Stimulated activated CD4-positive, alpha-beta T cell treated with anti-CD3 and anti-CD28 coated beads, TNF-alpha, amount 100 ng/mL, for 1 hour (primary cell): ENCODE measurements at places on chromosomes 7 and 10.

GRCh38 chr7:39353615-39354376, 212.4 kb upstream of the YAE1 start:
- no peak for DNase-seq

DNA sequence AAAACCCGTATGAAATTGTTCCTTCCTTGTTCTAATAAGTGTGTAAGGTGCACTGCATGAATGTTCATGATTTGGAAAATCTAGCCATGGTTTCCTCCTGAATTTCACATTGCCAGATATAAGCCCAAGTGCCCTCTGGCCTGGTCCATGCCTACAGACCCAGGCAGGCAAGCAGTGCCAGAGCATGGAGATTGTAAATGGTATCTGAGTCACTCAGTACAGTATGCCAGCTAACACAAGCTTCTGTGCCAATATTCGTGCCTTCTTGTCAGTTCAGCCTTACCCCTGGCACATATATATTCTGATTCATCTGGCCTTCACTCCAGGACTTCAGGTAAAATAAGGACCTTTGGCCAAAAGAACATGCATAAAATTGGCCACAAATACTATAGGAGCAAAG, 38.4 kb upstream of the PDE1C start:
- DNase-seq = no peak

GRCh38 chr7:110941385-110941784, 149.5 kb upstream of the LRRN3 start:
- DNase-seq = no peak

GRCh38 chr10:104321226-104321625, 17.0 kb downstream of the ITPRIP start:
- no peak for DNase-seq

- no peak for DNase-seq
Observed at GRCh38 chr10:46539596-46540411, 16.7 kb downstream of the GPRIN2 start.
